ENCODE measurements at places on chromosomes 7 and 10.

- peak; percentile 80 for DNase-seq
Observed at GRCh38 chr10:102229810-102230263, 3.7 kb downstream of the ELOVL3 start.

DNA sequence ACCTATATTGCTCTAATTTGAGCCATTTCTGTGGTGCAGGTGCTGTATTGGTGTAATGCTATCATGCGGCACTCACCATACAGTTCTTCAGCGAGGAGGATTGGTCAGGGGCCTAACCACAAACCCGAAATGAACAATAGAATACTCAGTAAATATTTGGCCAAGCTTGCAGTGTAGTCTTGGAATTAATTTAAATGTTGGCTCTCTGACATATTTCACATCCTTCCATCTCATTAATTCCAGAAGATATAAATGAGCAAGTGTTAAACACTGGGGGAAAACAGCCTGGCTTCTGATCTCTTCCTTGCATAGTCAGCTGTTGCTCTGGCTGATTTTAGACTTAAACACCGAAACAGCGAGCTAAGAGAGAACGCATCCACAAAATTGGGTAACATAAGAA, 663.1 kb upstream of the GHITM start:
- no peak for DNase-seq

DNA sequence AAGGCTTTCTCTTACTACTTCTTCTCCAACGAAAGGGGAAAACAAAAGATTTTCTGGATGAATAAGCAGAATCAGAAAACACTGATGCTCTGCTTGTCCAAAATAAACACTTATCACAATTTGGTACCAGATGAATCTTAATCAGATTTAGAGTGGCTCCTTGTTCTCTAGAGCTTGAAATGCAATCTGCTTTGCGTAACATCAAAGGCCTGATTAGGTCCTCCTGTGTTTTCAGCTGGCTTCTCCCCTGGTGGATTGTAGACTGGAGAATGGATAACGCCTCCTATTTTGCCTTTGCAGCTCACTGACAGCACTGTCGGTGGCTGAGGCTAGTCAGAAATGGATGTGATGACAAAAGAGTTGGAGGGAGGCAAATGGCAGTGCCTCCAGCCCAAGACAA, 91.2 kb downstream of the FAM13C start:
- no peak for DNase-seq

DNA sequence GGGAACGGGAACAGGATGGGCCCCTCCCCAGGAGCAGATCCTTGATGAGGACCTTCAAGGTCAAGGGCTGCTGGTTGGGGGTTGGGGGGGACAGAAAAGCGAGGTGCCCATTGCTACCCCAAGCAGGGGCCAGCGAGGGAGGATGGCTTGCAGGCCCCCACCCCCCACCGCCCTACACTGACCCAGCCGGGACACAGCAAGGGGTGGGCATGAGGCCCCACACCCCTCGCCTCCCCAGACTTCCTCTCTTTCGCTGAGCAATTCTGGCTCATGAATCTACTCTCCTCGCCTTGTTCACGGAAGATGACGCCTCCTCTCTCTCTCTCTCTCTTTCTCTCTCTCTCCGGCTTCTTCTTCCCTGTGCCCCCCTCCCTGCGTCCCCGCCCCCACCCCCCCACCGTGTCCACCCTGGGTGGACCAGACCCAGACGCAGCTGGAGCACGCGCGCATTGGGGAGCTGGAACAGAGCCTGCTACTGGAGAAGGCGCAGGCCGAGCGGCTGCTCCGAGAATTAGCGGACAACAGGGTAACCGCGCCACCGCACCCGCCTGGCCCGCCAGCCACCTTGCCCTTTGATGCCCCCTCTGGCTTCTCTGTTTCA, 81.1 kb upstream of the GTF2IRD1 start:
- DNase-seq = no peak

DNA sequence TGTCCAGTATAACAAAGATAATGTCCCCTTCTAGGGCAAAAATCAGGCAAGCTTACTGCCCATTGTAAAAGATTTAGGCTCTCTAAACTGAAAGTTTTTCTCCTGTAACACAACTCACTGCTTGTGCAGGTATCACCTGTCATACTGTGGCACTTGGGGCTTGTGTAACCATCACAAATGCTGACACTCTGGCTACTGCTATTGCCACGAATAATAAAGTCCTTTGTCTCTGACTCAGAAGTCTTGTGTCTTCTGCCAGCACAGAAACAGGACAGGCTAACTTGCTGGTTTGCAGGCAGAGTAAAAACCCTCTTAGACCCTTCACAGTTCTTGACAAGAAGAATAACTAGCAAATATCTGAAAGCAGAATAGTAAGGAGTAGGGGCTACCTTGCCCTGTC, 273.9 kb downstream of the RPS24 start:
- no peak for DNase-seq
